ENCODE measurements at places on chromosomes 1 and 21.
A peak's percentile ranks its signal among the peaks of the same experiment; 100 is the strongest.

- no peak for DNase-seq
Measured at GRCh38 chr1:98559291-98559690, 102.2 kb upstream of the SNX7 start.

DNA sequence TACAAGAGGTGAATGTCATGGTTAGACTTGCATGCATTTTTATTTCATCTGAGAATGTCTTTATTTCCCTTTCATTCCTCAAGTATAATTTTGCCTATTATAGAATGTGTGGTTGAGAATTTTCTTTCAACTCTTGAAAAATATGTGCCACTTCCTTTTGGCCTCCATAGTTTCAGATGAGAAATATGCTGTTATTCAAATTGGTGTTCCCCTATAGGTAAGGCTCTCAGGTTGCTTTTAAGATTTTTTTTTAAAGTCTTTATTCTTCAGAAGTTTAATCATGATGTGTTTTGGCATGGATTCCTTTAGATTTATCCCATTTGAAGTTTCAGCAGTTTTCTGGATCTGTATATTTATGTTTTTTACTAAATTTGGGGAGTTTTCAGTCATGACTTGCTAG is 2.1 kb downstream of the MROH7 start:
- no peak for DNase-seq

- DNase-seq: no peak
Measured at GRCh38 chr1:28170001-28170596, 6.4 kb downstream of the PTAFR start.

- DNase-seq: no peak
Measured at GRCh38 chr1:61450454-61450853, 274.5 kb downstream of the TM2D1 start.

- DNase-seq: no peak
Measured at GRCh38 chr21:46018615-46019014, 37.0 kb downstream of the COL6A1 start.

DNA sequence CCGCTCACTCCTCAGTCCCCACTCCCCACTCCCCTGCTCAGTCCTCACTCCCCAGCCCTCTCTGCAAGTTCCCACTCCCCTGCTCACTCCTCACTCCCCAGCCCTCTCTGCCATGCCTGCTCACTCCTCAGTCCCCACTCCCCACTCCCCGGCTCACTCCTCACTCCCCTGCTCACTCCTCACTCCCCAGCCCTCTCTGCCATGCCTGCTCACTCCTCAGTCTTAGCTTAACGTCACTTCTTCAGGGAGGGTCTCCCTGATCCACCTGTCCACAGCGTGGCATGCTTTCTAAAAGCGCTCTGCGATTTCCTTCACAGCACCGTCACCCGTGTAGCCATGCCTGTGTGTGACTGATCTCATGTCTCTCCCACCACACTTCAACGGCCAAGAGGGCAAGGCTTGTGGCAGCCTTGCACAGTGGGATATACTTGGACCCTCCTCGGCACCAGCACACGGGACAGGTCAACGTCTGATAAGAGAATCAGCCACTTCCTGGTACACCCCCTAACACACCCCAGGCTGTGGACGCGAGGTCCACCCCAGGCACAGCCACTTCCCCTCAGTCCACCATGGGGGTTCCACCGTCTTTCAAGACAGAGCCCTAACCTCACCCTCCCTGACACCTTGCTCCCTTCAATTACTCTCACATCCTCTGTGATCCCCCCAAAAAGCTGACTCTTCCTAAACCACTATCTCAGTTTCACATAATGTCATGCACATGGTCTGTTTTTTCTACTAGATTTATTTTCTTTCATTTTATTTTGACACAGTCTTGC is 14.0 kb downstream of the PRDM15 start:
- DNase-seq: no peak

DNA sequence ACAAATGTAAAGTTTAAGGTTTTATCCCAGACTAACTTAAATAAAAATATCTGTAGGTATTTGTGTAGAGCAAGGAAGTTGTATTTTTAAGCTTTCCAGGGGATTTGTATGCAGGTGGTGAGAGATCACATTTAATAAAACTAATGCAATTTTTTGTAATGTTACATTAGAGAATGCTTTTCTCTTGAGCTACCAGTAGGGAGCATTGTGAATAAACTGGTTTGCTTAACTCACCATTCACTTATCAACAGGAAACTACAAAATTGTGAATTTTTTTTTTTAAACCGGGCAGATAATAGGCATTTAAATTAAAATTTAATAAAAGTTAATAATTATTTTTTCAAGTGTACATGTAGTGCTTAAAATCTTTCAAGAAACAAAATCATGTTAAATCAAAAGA is 78.6 kb downstream of the IVNS1ABP start:
- DNase-seq: no peak

DNA sequence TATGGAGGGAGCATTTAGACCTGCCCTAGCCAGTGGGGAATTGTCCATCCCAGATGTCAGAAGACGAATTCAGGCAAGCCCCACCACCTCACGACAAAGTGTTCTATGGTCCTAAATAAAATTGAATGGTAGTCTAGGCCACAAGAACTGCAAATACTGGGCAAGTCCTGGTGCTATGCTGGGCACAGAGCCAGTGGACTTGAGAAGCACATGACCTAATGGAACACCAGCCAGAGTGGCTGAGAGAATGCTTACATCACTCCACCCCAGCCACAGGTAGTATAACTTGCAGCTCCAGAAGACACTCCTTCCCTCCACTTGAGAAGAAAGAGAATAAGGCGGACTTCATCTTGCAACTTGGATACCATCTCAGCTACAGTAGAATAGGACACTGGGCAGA is 567.3 kb upstream of the CXADR start:
- no peak for DNase-seq

GRCh38 chr1:229227298-229227919 is 43.5 kb upstream of the RAB4A start:
- peak; percentile 68 for DNase-seq

GRCh38 chr1:208855403-208855802 is 611.2 kb upstream of the PLXNA2 start:
- DNase-seq: no peak

DNA sequence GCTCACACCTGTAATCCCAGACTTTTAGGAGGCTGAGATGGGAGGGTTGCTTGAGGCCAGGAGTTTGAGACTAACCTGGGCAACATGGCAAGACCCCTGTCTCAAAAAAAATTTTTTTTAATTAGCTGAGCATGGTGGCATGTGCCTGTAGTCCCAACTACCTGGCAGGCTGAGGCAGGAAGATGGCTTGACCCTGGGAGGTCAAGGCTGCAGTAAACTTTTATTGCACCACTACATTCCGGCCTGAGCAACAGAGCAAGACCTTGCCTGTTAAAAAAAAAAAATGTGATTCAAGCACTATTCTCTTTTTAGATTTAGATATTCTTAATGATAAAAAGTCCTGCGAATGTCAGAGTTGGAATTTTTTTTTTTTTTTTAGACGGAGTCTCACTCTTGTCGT is 102.5 kb upstream of the L1TD1 start:
- DNase-seq: no peak

- no peak for DNase-seq
Measured at GRCh38 chr1:201767339-201767738, 61.6 kb upstream of the IPO9 start.

- DNase-seq: no peak
Measured at GRCh38 chr1:222974496-222974895, 159.7 kb downstream of the DISP1 start.

DNA sequence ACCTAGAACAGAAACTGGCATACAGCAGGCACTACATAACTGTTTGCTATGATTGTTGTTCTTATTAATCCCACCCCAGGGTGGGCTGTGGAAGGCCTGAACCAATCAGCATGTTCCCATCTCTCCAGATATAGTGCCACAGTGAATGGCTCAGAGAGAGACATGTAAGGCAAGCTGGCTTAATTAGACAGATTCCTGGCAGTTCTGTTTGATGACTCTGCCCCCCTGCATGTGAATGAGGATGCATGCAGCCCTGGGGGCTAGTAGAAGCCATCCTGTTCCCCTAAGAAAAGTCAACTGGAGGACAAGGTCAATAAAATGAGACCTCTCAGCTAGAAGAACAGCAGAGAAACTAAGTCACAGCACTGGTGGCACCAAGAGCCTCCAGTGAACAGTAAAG is 130.3 kb downstream of the GLIS1 start:
- no peak for DNase-seq

- no peak for DNase-seq
Measured at GRCh38 chr1:184698016-184698415, 56.6 kb downstream of the EDEM3 start.

- DNase-seq: peak; percentile 64
Measured at GRCh38 chr1:156129687-156130577, 15.4 kb downstream of the LMNA start.

- no peak for DNase-seq
Measured at GRCh38 chr1:206584683-206585082, 27.6 kb downstream of the EIF2D start.

DNA sequence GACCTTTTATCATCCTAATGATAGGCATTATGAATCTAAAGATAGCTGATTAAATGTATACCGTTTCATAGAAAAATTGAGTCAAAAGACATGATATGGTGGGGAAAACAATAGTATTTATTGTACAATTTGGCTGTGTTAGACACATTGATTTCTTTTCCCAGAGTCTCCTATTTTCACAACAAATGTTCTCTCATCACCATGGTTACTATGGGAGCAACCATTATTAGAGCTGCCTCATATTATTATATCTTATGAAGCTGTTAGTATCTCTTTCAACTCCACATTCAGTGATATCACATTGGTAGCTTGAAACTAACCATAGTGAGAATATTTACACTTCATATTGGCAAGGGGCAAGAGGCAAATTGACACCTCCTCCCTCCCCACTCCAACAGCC is 10.7 kb upstream of the CTH start:
- DNase-seq: no peak
